ENCODE measurements at places on chromosomes 2 and 18. TPM values are rescaled to one million over a fixed set of nuclear protein-coding genes. Genes with fewer than 3 reads are reported as not detected.

The NTSR2 gene
- not detected for total RNA-seq

The TMEM150A gene
- total RNA-seq, result 0.91 TPM

The CPO gene
- not detected for total RNA-seq

The PCARE gene
- total RNA-seq, result not detected

All from activated CD8-positive, alpha-beta memory T cell treated with anti-CD3 and anti-CD28 coated beads, Interleukin-2, amount 10 ng/mL, durations not matched to agents 7 days and 5 days (primary cell).